ENCODE measurements at places on chromosomes 2 and 18.

GRCh38 chr18:78538669-78539440 lies 440.8 kb upstream of the SALL3 start:
- DNase-seq: no peak

DNA sequence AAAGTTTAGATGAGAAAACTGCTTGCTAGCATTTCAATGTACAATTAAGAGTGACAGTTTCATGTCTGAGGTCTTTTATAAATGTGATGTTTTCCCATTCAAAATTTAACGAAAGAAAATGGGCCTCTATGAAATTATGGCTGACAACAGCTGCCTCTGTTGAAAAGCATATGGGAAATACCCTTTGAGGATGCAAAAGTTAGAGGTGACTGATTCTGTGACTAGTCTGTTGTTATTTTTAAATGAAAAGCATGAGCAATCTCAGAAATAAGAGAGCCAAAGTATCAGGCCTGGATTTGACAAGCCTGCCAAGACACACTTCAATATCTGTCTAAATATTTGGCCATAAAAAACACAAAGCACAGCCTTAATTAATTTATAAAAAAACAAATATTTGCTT lies 580.8 kb downstream of the ERBB4 start:
- DNase-seq: no peak

- DNase-seq: no peak
Observed at GRCh38 chr18:53689886-53690285, 534.6 kb downstream of the MBD2 start.

GRCh38 chr2:33494155-33494779 lies 17.8 kb downstream of the RASGRP3 start:
- no peak for DNase-seq

GRCh38 chr2:23484767-23485166 lies 99.8 kb downstream of the KLHL29 start:
- no peak for DNase-seq

Measured in iris pigment epithelial cell (primary cell).